ENCODE measurements at places on chromosomes 4 and X. TPM values are rescaled to one million over a fixed set of nuclear protein-coding genes. Genes with fewer than 3 reads are reported as not detected.

GLOD5 gene
- not detected for total RNA-seq

FANCB gene
- total RNA-seq, result 4.4 TPM

DNA sequence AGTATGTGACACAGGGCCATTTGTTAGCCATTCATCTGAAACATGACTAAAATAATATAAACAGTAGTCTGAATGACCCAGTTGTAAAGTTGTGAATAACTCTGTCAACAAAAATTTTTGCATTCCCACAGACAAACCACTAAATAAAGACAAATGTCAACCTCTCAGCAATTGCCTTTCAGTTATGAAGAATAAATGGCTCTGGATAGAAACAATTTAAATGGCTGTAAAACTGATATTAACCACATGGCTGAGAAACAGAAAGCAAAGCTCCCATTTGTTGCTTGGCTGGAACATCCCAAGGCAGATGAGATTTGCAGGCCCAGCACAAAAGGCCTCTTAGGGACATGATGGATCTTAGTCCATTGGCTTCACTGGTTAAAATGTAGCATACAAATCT, 296.3 kb downstream of the GALNTL6 start:
- DNase-seq, result no peak

GRXCR1 gene
- total RNA-seq, result not detected

GRCh38 chr4:25949173-25949748, 35.2 kb downstream of the SMIM20 start:
- DNase-seq, result no peak

TEX13D gene
- total RNA-seq, result not detected

DNA sequence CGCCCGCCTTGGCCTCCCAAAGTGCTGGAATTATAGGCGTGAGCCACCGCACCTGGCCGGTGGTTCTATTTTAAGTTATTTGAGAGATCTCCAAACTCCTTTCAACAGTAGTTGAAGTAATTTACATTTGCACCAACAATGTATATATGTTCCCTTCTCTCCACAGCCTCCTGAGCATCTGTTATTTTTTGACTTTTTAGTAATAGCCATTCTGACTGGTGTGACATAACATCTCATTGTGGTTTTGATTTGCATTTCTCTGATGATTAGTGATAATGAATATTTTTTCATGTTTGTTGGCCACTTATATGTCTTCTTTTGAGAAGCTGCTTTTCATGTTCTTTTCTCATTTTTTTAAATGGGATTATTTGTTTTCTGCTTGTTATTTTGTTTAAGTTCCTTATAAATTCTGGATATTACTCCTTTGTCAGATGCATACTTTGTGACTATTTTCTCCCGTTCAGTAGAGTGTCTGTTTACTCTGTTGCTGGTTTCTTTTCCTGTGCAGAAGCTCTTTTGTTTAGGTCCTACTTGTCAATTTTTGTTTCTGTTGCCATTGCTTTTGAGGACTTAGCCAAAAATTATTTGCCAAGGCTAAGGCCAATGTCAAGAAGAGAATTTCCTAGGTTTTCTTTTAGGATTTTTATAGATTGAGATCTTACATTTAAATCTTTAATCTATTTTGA, 213.2 kb downstream of the ARHGAP24 start:
- DNase-seq, result no peak

NPY2R gene
- 0.28 TPM for total RNA-seq

- DNase-seq, result no peak
These were observed 30.7 kb downstream of the TSC22D3 start for GRCh38 chrX:107744868-107745267.

GRCh38 chrX:70549429-70549828, 104.8 kb downstream of the DLG3 start:
- no peak for DNase-seq

- DNase-seq, result no peak
These were observed 67.6 kb upstream of the COX18 start for GRCh38 chr4:73137121-73137520.

GRCh38 chr4:174314770-174315169, 31.1 kb downstream of the CEP44 start:
- DNase-seq, result no peak

- DNase-seq, result no peak
These were observed 379.6 kb downstream of the ARHGAP24 start for GRCh38 chr4:85854546-85854945.

DNAAF6 gene
- not detected for total RNA-seq

GRCh38 chr4:184815046-184815877, 10.5 kb downstream of the ACSL1 start:
- DNase-seq, result peak; percentile 89

GRCh38 chr4:156169011-156169410, 215.3 kb upstream of the CTSO start:
- DNase-seq, result peak; percentile 61

UGT2B15 gene
- not detected for total RNA-seq
